ENCODE measurements at places on chromosomes 6 and 20. TPM values are rescaled to one million over a fixed set of nuclear protein-coding genes. Genes with fewer than 3 reads are reported as not detected.

- no peak for DNase-seq
Observed at GRCh38 chr6:35425284-35425683, 26.9 kb upstream of the FANCE start.

- no peak for DNase-seq
Observed at GRCh38 chr6:130453230-130453629, 87.4 kb downstream of the TMEM200A start.

- no peak for DNase-seq
Observed at GRCh38 chr6:164274493-164274892, 860.0 kb downstream of the QKI start.

- no peak for DNase-seq
Observed at GRCh38 chr6:144377586-144378210, 92.6 kb downstream of the UTRN start.

DNA sequence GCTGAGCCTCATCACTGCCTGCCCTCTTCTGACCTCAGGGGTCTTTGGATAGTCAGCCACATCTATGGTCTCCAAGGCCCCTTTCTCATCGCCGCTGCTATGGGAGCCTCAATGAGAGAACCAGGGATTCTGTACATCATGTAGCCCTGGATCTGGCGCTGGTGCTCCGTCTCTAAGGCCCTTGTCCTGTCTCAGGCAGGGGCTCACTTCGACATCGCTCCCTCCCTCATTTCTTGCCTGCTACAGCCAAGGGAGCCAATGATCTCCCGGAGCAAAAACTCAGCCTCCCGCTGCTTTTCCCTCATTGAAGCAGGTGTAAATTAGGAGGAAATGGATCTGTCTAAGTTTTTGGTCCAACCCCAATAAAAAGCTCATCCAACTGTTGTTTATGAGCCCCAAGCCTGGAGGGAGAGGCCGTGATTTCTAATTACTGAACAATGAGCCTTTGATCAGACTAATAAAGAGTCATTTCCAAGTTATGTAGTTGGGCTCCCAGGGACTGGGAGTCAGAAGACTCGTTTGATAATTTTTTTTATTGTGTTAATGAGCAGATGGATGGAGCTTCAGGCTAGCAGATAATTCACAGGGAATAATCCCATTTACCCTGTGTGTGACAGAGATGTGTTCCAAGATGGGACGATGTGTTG is 30.9 kb downstream of the LBP start:
- DNase-seq: no peak

- no peak for DNase-seq
Observed at GRCh38 chr6:137794516-137795201, 72.4 kb upstream of the TNFAIP3 start.

DNA sequence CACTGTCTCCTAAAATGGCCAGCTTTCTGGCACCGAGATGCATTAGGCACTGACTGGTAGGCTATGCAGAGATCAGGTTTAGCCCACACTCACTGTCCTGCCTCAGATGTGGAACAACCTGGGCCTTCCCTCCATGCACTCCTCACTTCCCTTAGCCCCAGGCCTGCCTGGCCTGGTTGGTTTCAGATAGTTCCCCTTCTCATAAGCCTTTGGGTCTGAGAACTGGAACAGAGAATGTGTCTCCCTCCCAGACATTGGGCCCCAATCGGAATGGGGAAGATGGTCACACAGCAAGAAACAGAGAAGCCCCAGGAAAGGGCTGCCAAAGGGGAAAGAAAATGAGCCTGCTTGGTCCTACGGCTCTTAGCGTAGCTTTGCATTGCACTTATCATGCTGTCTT is 762.1 kb upstream of the CHD6 start:
- DNase-seq: no peak

DNA sequence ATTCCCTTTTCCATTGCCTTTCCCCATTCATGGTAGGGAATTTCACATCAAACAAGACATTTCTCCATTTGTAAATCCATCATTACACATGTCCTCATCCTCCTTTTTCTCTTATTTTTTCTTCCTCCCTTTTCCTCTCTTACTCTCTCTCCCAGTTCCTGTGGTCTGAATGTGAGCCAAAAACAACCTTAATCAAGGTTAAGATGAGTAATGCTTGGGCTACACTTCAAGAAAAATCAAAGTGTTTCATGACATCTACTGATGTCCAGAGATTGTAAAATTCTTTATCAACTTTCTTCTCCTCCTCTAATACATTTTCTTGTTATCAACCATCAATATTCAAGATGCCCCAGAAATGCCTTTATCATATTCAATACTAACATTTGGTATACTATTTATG is 208.0 kb upstream of the PRND start:
- DNase-seq: no peak

DNA sequence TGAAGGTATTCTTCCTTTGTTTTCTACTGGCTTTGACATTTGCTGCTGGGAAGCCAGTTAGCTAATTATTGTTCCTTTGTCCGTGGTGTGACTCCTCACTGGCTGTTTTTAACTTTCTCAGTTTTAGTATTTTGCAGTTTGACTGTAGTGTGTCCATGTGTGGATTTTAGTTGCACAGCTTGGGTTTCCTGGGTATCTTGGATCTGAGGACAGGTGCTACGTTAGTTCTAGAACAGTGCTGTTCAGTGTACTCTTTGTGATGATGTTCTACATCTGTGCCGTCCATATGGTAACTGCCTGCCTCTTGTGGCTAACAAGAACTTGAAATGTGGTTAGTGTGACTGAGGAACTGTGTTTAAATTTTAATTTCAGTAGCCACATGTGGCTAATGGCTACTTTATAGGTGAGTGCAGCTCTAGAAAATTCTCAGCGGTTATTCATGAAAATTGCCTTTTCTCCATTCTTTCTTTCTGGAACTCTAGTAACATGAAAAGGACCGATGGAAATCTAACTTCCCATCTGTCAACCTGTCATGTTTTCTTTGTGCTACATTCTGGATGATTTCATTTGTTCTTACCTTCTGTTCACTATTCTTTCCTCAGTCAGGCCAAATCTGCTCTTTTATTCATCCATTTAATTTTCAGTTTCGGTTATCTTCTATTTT is 7.4 kb downstream of the SNX9 start:
- no peak for DNase-seq

DNA sequence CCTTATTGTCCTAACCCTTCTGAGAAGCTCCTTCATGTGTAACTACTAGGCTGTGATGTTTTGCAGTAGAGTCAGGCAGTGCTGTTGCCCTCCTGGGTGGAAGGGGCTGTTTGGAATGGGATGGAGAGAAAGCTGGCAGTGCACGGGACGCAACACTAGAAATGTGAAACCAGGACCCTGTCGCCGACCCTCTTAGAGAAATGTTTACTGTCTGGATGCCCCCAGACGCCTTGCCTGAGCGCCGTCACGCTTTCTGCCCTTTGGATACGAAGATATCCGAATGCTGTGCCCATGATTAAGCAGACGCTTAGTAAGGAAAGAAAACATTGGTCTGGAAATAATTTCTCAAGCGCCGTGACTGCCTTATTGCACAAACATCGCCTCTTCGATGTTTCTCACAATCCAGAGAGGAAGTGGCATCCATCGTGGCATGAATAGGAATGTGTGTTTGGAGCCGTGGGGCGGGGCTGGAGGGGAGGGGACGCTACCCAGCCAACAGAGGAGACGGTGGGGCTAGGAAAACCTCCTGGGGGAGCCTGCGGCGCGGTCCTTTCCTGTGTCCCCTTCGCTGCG is 661 bp upstream of the PPP1R14C start:
- DNase-seq: no peak

DNA sequence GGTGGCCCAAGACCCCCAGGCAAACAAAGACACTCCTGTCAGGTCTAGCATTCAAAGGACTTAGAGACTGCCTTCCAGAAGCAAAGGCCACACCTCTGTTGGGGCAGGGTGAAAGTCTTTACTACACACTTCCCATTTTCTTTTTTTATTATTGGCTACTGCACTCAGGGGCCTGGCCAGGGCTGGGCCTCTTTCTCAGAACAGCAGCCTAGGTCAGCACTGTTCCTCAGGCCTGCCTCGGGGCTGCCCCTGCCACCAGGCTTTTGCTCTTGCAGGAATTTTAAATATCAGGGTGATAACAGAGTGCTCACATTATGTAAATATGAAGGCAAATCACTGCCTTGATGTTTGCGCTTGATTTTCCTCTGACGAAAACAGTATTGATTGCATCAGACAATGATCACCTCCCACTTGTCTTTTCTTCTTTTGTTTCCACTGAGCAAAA is 18.5 kb downstream of the GSTA4 start:
- no peak for DNase-seq

DNA sequence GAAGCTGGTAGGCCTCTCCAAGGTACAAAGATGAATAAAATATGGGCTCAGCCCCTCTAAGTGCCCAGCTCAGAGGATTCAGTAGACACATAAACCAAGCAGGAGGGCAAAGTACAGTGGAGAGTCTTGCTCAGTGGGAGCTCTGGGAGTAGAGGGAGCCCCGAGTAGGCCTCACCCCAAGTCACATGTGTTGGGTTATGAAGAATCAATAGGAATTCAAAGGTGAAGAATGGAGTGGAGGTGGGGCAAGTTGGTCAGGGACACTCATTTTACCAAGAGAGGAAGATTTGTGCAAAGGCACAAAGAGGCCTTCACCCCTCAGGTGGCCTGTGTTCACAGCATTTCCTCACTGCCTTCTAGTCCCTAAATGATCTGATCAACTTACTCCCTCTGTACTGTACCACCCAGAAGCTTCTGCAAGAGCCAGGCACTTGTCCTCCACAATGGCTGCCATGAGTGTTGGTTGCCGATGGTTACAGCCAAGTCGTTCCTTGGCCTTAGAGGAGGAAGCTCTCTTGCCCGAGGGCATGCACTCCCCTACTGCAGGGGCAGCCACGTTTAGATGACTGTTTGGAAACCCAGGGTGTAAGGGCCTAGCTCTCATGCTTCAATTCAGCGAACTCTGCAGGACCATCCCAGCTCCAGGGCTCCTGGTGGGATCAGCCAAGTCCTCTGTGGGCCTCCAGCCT is 6.7 kb upstream of the CDKN1A start:
- no peak for DNase-seq

GRCh38 chr20:23998844-23999243 is 10.3 kb upstream of the GGTLC1 start:
- no peak for DNase-seq

DNA sequence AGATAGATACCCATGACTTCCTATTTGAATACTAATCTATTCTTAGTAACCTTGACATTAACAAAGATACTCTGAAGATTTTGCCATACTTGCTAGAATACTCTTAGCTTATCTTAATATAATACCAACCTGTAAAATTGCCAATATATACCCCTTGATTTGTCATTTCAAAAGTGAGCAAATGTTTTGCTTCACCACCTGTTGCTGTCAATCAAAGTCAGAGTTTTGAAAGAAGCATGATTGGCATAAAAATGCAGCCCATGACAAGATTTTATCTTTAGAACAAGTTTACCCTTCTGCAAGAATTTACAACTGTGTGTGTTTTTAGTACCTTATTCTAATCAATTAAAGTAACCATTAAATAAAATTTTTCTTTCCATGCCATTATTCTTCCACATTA is 236.2 kb downstream of the TBX18 start:
- no peak for DNase-seq

- peak; percentile 95 for DNase-seq
Observed at GRCh38 chr20:38152621-38153221, 12.3 kb downstream of the TGM2 start.

DNA sequence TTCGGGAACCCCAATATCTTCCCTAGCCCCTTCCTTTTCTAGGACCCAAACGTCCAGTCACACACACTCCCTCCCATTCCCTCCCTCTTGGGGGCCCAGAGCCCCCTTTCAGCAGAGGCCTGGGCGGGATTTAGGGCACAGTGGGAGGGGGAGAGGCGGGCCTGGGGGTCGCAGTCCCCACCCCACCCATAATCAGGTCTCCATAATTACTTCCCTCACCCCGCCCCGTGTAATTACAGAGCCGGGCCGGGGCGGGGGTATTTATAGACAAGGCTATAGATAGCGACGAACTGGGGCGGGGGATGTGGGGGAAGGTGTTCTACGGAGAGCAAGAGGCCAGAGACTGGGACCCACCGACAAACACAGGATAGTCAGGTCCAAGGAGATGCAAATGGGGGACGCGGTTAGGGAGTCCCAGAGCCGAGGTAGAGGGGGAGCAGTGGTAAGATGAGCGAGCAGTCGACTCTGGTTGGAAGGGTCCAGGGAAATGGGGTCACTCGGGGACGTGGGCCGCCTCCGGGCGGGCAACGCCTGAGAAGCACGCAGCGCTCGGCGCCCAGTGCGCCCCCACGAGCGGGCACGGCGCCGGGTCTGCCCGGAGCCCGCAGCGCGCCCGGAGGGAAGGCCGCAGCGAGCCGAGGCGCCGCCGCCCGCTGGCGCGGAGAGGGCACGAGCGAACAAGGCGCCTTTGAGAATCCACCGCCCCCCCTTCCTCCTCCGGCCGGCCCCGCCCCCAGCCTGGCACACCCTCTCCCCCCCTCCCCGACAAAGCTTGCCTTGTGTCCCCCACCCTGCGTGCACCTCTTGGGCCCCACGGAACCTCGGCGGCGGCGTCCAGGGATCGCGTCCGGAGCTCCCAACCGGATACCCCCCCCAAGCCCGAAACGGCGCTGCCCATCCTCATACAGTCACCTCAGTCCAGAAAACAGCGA is 670 bp upstream of the COL11A2 start:
- DNase-seq: no peak

DNA sequence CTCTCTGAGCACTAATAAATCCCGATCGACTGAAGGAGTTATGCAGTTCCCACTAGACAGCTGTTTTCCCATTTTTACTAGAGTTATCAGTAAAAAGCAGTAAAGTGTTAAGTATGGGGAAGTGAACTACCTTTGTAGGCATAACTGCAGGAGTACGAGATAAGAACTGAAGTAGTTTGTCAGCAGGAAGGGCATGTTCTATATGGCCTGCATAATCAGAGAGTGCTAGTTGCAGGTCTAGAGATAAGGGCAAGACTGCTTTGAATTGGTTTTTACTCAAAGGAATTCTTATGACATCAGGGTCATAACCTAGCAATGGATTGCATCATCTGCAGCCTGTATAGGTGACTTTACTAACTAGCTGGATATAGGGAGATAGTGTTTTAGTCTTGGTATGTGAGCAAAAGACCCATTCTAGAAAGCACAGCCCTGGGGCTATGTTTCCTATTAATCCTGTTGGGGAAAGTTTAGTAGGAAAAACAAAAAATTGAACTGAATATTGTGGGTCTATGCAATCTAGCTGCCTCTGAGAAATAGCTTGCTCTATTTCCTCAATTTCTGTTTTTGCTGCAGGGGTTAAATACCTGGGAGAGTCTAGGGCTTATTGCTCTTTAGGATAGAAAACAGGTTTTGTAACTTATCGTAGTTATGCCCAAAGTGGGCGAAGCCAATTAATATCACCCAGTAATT is 22.6 kb upstream of the CRISP1 start:
- no peak for DNase-seq

GRCh38 chr20:11274141-11274594 is 600.4 kb upstream of the JAG1 start:
- no peak for DNase-seq

DNA sequence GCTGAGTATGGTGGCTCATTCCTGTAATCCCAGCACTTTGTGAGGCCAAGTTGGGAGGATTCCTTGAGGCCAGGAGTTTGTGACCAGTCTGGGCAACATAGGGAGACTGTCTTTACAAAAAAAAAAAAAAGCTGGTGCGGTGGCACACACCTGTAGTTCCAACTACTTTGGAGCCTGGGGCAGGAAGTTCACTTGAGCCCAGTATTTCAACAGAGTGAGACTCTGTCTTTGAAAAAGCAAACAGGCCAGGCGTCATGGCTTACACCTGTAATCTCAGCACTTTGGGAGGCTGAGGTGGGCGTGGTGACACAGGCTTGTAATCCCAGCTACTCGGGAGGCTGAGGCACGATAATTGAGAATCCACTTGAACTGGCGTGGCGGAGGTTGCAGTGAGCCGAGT is 28.7 kb downstream of the MYBL2 start:
- DNase-seq: no peak

The FAM217A gene
- not detected for total RNA-seq

The AVP gene
- total RNA-seq: not detected

The NRN1 gene
- 6.6 TPM for total RNA-seq

The ARFGAP1 gene
- 20.7 TPM for total RNA-seq

The NR2E1 gene
- not detected for total RNA-seq

The SS18L1 gene
- total RNA-seq: 9.0 TPM

The EGFL8 gene
- total RNA-seq: 5.2 TPM

Measured in right atrium auricular region (tissue), 2 donors.